ENCODE measurements at places on chromosomes 16 and 17.
A peak's percentile ranks its signal among the peaks of the same experiment; 100 is the strongest.

- DNase-seq = no peak
These were observed 1.2 kb upstream of the TMEM88 start for GRCh38 chr17:7853691-7854038.

DNA sequence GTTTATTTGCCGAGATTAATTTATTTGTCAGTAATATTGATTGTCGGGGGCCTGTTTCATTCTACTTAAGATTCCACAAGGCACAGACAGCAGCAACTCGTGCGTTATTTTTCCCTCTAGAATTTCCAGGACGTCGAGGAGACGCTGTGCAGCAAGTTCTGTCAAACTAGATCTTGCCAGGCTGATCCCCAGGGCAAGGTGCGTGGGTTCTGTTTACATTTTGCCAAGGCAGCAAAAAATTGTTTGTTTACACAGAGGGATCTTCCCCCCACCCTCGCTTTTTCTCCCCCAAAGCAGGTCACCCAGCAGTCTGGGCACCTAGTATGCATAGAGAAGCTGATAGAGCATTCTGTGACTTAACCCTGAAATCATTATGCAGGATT lies 111.4 kb downstream of the IRX3 start:
- DNase-seq = no peak

DNA sequence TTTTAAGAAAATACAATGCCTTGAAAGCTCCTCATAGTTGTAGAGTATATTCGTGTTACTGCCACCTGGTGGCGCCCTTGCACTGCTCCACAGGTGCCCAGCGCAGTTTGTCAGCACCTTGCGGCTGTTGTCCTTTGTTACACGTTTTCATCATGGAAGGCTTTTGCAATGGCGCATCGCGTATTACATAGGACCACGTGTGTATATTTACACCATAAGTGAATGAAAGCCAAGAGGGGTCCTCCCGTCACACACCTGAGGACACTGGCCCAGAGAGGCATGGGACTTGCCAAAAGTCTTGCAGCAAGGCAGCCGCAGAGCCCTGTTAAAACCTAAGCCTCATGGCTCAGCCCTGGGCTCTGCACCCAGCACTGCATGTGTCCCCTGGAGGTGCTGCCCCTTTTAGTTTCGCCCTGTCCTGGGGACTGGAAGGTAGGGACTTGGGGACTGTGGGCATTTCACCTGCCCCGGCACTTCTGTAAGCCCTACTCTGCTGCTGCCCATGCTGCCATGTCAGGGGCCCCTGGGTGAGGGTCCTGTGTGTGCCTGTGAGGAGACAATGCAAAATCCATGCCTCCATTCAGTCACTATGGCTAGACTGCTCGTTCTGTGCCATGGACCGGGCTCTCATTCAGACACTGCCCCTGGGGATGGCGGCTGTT lies 24.3 kb downstream of the POLR3E start:
- peak; percentile 77 for DNase-seq

DNA sequence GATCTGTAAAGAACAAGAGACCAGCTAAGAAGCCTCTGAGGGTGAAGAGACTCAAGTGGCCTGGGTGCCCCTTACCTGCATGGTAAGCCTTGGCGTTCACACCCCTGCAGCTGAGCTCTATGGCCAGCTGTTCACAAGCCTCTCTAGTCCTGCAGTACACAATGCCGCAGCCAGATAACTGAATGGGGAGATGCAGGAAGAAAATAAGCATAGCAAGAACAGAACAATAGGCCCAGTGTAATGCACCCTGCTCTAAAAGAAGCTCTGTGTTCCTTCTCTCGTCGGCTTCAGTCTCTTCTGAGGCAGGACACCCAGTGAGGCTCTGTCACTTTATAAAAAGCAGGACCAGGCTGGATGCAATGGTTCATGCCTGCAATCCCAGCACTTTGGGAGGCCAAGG lies 5.4 kb downstream of the RECQL5 start:
- no peak for DNase-seq

- peak; percentile 6 for DNase-seq
These were observed 20.6 kb upstream of the SLC35G3 start for GRCh38 chr17:35214631-35215273.

- peak; percentile 89 for DNase-seq
These were observed 85.9 kb upstream of the TOB1 start for GRCh38 chr17:50952013-50952412.

GRCh38 chr16:72768591-72768990 lies 279.3 kb downstream of the ZFHX3 start:
- DNase-seq = peak; percentile 64

- DNase-seq = no peak
These were observed 32.9 kb upstream of the SRSF1 start for GRCh38 chr17:58039975-58040374.

GRCh38 chr16:55559233-55559632 lies 7.3 kb upstream of the CAPNS2 start:
- no peak for DNase-seq
